ENCODE measurements at places on chromosomes 12 and 14.

- DNase-seq: no peak
Observed at GRCh38 chr12:121516437-121517011, 64.3 kb downstream of the KDM2B start.

- DNase-seq: no peak
Observed at GRCh38 chr12:125093681-125094330, 28.6 kb downstream of the AACS start.

DNA sequence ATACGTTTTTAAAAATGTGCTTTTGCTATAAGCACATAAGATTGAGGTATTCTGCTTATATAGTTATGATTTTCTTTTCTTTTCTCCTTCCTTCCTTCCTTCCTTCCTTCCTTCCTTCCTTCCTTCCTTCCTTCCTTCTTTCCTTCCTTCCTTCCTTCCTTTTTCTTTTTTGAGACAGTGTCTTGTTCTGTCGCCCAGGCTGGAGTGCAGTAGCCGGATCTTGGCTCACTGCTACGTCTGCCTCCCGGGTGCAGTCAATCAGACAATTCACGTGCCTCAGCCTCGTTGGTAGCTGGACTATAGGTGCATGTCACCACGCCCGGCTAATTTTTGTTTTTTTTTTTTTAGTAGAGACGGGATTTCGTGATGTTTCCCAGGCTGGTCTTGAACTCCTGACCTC lies 5.8 kb downstream of the CFAP54 start:
- DNase-seq: no peak

- no peak for DNase-seq
Observed at GRCh38 chr14:51424041-51424440, 184.0 kb downstream of the TMX1 start.

GRCh38 chr14:67934087-67934486 lies 114.5 kb downstream of the RAD51B start:
- DNase-seq: no peak

GRCh38 chr14:68841016-68841809 lies 48.3 kb upstream of the ZFP36L1 start:
- no peak for DNase-seq

GRCh38 chr14:89458713-89459420 lies 41.8 kb upstream of the FOXN3 start:
- no peak for DNase-seq

DNA sequence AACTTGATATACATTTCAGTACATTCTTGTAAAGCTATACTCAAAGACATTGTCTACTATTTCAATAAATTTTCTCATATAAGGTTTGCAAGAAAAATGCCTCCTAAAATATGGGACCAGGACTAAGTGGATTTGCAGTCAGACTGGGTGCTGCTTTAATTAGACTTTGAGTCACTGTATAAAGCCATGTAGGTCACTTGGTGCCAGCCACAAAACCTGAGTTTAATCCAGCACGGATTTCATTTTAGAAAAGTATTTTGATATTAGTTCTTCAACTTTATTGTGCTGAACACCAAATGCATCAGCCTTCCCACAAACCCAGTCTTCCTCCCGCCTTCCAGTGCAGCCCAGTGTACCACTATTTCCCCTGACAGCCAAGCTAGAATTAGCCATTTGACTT lies 9.9 kb upstream of the NID2 start:
- no peak for DNase-seq

- no peak for DNase-seq
Observed at GRCh38 chr14:84581041-84581440, 948.9 kb upstream of the FLRT2 start.

DNA sequence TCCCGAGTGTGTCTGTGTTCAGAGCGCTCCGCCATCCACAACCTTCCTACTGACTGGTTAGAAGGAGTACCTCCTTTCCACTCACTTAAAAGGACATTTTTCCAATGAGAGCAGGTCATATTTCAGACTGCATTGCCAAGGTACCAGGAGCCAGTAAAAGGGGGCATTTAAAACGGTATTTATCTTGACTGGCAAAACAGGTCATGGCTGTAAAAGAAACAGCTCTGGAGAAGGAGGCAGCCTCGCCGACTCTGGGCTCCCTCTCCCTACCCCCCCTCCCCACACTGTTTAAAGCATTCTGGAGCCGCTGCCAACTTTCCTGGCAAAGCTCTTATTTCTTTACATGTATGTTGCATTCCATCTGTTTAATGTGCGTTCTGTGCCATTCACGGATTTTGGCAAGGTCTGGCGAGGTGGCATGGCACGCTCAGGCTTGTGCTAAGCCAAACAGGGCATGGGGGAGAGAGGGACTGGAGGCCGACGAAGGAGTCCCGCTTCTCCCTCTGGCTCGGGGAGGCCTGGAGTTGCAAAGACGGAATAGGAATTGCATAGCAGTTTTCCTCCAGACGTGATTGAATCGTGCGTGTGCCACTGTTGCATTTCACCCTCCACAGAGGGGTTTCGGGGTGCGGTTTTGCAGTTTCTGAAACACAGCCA lies 41.2 kb upstream of the MED13L start:
- DNase-seq: no peak

- no peak for DNase-seq
Observed at GRCh38 chr14:23063601-23064000, 6.3 kb upstream of the CDH24 start.

DNA sequence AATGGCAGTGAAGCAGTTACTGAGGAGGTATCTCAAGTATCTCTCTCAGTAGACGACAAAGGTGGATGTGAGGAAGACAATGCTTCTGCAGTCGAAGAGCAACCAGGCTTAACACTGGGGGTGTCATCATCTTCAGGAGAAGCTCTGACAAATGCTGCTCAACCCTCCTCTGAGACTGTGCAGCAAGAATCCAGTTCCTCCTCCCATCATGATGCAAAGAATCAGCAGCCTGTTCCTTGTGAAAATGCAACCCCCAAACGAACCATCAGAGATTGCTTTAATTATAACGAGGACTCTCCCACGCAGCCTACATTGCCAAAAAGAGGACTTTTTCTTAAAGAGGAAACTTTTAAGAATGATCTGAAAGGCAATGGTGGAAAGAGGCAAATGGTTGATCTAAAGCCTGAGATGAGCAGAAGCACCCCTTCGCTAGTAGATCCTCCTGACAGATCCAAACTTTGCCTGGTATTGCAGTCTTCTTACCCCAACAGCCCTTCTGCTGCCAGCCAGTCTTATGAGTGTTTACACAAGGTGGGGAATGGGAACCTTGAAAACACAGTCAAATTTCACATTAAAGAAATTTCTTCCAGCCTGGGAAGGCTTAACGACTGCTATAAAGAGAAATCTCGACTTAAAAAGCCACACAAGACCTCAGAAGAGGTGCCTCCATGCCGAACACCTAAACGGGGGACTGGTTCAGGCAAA lies 216.6 kb downstream of the AKAP6 start:
- DNase-seq: no peak

- DNase-seq: no peak
Observed at GRCh38 chr12:106582249-106582591, 584 bp upstream of the RFX4 start.

Data from activated naive CD4-positive, alpha-beta T cell treated with anti-CD3 and anti-CD28 coated beads, Interleukin-2, amount 50 U/mL, for 16 hours (primary cell).